Activated naive CD4-positive, alpha-beta T cell treated with anti-CD3 and anti-CD28 coated beads, Interleukin-2, amount 50 U/mL, for 16 hours (primary cell): ENCODE measurements at places on chromosomes 3 and 15.
A peak's percentile ranks its signal among the peaks of the same experiment; 100 is the strongest.

- no peak for DNase-seq
Measured at GRCh38 chr3:17232442-17232841, 347.7 kb downstream of the PLCL2 start.

DNA sequence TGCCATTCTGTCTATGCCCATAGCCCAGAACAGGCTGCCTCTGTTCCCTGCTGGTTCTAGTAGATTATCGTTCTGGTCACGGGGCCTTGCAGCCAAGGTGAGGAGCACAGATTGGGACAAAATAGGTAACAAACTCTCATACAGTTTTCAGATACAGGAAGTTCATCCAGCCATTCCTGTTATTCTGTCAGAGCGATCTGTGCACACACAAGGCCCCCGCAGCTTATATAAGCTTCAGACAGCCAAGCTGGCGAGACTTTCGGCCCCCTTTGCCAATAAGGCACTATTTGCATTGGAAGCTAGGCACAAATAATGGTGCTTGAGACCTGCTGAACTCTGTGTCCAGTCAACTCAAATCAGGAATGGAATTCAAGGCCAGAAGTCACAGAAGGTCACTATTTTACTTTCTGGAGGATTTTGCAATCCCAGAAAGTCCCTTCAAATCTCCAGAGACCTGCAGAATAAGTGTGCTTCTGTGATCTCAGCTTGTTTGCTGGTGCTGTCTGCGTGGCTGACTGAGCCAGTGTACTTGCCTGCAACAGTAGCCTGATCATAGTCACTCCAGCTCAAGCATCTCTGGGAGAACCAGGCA, 69.4 kb downstream of the BFSP2 start:
- no peak for DNase-seq

- DNase-seq, result no peak
Measured at GRCh38 chr3:148932972-148933371, 58.4 kb upstream of the GYG1 start.

- no peak for DNase-seq
Measured at GRCh38 chr3:21509731-21510470, 241.1 kb downstream of the ZNF385D start.

DNA sequence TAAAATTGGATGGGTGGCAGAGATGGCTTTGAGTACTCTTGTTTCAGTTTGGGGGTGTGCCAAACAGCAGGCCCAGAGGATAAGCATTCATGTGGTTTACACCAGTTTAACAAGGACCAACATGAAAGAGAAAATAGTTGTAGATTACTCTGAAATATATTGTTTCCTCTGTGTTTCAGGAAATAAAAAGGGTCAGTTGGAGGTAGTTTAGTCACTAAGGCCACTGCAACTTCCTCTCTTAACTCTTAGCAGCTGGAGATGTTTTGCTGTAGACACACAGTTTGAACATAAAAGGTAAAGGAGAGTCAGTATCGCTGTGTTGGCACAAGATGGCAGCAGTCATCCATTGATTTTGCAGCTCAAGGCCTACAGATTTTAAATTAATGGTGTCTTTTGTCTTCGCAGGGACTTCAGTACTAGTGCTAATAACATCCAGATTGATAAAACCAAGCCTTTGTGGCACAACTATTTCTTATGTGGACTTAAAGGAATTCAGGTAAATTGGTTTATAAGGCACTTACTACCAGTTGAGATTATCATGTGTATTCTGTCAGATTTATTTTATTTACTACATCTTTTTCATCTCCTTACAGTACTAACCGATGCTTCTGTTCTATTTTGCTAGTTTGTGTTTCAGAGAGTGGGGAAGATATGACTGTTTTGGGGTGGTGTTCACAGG, 65.5 kb downstream of the GALK2 start:
- peak; percentile 26 for DNase-seq

- no peak for DNase-seq
Measured at GRCh38 chr3:177420651-177421480, 223.6 kb upstream of the TBL1XR1 start.

- DNase-seq, result no peak
Measured at GRCh38 chr3:32283304-32283703, 44.8 kb downstream of the CMTM8 start.

- no peak for DNase-seq
Measured at GRCh38 chr3:4233488-4233887, 69.7 kb upstream of the SETMAR start.

- DNase-seq, result no peak
Measured at GRCh38 chr15:65793818-65794104, 1.7 kb upstream of the DENND4A start.

DNA sequence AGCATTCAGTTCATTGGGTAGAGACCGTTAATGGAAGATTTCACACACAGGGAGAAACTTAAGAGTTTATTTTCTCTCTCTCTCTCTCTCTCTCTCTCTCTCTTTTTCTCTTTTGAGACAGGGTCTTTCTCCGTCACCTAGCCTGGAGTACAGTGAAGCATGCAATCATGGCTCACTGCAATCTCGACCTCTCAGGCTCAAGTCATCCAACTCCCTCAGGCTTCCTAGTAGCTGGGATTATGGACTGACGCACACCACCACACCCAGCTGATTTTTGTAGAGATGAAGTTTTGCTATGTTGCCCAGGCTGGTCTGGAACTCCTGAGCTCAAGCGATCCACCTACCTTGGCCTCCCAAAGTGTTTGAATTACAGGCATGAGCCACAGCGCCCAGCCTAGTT, 1.6 kb downstream of the WDR72 start:
- DNase-seq, result no peak

DNA sequence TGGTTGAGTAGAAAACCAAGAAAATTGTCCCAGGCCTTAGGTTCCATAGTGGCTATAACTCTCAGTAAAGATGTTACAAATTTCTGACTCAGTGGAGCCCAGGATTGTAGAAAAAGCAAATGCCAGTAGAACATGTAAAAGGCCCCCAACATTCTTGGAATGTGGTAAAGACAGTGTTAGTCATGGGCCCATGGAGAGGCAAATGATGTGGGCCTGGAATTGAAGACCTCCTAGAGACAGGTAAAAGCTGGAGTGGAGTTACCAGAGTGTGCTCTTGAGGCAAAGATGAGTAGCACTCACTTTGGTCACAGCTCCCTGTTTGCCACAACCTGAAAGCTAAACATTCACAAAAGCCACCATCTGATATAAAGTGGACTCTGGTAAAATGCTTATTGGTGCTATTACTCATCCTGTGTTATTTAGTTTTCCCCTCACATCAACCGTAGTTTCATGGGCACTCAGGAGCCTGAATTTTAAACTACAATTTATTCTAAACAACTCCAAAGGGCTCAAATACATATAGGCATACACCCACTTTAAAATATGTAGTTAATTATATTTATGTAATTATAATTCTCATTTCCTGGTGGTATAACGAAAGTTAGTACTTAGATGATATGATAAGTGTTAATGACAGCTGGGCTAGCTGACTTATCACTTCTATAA, 359.6 kb upstream of the NECTIN3 start:
- DNase-seq, result no peak

- DNase-seq, result no peak
Measured at GRCh38 chr3:127210654-127210943, 17.7 kb downstream of the PRR23E start.

DNA sequence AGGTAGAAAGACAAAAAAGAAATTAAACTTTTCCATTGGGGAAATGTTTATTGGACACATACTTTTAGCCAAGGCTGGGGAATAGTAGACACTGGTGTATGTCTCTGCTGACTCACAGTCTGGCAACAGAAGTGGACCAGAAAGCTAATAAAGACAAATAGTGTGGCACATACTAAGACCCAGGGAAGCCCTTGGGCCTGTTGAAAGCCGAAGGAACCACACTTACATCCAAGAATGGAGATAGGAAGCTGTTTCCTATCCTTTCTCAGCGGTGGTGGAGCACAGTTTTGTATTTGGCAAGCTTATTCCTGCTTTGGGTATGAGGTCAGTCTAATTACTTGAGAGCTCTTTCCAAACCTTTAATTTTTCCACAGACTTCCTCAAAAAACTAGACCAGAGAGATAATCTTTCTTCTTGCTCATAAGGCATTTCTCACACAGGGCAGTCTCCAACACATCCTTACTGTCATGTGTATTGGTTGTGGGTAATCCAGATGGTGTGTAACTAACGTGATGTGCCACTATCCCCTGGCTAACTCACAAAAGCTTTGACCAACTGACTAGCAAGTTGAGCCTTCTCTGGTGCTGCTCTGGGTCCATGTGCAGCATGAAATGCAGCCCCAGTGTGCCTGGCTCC, 279.1 kb upstream of the IGF1R start:
- DNase-seq, result no peak

DNA sequence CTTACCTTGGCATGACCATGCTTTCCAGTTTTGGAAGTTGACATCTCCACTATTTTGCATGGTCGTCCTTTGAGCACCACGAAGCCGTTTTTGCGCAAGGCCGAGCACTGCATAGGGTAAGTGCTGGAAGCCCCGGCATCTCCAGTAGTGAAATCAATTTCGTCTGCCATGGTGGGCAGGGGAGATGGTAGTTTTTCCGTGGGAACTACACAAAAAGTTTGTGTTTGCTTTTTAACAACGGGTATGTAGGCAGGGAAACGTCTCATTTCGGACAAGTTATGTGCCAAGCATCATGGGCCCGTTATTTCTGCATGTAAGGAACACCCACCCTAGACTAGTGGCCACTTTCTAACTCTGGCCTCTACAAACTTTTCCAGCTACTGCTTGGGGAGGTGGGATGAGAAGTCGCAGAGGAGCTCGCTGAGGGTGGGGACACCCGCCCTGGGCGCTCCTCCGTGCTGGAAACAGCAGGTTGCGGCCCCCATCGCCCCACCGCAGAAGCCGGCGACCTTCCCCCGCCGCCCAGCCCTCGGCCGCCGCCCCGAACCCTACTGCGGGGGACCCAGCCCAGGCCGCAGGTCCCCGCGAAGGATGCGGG, 701 bp downstream of the EIF5A2 start:
- DNase-seq, result no peak

- DNase-seq, result no peak
Measured at GRCh38 chr15:40050788-40051470, 11.9 kb upstream of the SRP14 start.

DNA sequence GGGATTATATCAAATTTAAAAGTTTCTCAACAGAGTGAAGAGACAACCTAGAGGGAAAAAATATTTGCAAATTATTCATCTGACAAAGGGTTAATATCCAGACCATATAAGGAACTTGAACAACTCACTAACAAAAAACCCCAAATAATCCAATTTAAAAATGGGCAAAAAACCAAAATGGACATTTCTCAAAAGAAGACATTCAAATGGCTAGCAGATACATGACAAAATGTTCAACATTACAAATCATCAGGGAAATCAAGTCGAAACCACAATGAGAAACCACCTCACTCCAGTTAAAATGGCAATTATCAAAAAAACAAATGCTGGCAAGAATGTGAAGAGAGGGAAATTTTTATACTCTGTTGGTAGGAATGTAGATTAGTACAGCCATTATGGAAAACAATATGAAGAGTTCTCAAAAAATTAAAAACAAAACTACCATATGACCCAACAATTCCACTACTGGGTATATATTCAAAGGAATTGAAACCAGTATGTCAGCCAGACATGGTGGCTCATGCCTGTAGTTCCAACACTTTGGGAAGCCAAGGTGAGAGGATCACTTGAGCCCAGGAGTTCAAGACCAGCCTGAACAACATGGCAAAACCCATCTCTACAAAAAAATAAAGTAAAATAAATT, 88.5 kb downstream of the CSNK1G1 start:
- DNase-seq, result no peak

DNA sequence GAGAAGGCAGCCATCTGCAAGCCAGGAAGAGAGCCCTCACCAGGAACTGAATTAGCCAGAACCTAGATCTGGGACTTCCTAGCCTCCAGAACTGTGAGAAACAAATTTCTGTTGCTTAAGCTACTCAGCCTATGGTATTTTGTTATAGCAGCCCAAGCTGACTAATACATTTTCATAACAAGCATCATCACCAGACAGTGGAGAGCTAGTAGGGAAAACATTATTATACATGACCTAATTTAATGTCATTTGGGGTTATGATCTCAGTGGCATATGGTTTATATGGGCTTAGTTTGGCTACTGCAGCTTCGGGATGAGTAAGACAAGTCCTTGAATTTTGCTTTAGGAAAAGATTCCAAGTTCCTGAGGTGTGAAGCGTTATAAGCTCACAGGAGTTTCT, 35.6 kb downstream of the LNP1 start:
- DNase-seq, result no peak

GRCh38 chr3:50580683-50581458, 11.5 kb downstream of the HEMK1 start:
- no peak for DNase-seq

DNA sequence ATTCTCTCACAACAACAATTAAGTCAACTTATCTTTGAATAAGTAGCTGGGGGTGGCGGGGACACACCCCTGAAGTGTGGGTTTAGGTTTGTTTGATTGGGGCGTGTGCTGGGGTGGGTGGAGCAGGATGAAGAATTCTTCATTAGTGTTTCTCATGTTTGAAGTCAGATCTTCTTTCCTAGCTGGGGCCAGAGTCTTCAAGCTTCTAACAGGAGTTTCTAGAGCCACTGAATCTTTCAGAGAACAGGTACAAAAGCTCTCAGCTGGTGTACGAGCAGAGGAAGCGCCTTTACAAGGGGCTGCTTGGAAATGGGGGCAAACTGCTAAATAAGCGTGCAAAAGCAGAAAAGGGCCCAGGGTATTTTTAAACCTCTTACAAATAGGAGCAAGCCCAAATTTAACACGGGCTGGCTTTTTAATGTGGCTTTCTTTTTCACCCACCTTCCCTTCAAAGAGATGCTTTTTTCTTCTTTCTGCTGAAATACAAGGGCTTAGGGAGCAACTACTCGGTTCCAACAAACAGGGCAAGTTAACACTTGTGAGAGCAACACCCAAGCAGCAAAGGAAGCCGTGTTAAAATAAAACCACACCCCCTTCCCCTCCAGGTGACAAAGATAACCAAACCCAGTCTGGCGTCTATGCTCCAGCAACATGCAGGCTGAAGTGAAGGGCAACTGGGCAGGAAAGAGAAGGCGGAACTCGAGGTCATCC, 86.9 kb upstream of the RASGRP1 start:
- peak; percentile 40 for DNase-seq

DNA sequence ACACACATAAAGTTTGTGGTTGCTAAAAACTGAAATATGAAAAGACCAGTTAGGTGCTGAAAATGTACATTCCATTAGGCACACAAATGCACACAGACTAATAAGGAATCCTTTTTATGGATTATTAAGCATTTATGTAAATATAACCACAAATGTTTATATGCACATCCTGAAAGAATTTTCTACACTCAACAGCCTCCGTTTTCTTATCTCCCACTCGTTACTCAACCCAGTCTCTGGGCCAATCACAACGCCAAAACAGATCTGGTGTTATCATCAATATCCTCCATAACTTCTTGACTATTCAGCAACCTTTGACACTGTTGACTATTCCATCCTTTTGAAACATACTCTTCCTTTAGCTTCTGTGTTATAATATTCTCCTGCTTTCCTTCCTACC, 136.4 kb downstream of the ATP8B4 start:
- DNase-seq, result no peak

DNA sequence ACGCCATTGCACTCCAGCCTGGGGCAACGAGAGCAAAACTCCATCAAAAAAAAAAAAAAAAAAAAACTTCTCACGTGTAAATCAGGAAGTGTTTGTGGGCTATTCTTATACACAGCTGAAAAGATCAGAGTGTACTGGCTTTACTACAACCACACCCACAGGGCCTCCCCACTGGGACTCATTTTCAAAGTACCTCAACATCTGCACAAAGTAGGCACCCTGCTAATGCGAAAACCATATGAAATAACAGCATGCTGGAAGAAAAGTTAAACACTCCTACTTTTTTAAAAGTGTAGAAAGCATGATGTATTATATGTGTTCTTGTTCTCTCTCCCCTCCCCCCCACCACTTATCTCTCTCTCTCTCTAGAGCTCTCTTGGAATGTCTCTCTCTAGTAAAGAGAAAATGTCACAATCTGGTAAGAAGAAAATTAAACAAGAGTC, 11.1 kb downstream of the UACA start:
- DNase-seq, result no peak
